GM23338 (cell line): ENCODE measurements at places on chromosomes 4 and X. TPM values are rescaled to one million over a fixed set of nuclear protein-coding genes. Genes with fewer than 3 reads are reported as not detected.
A peak's percentile ranks its signal among the peaks of the same experiment; 100 is the strongest.

DNA sequence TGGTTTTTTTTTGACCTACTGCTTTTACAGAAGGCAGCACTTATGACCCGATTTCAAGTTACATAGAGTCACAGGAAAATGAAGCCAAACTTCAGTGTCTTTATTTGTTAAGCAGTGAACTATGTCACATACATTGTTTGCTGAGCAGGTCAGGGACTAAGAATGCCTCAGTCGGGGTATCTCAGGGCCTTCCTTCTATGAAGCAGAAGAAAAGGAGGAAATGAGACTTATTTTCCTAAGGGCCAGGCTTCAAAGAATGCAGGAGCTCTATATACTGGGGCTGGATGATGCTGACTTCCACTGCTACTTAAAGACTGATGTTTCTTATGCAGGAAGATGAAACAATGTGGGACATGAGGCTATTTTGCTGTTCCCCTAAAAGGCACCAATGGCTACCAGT, 558.4 kb upstream of the IGFBP7 start:
- no peaks in the 10 kb centered on the region for H3K4me1 ChIP-seq
- DNase-seq, result peak; percentile 1
- H3K27ac ChIP-seq, result no peak overlapping the region
- H3K36me3 ChIP-seq, result no peaks in the 10 kb centered on the region
- H3K4me3 ChIP-seq, result no peak overlapping the region

GRCh38 chr4:80271801-80272200, 5.3 kb downstream of the FGF5 start:
- H3K4me1 ChIP-seq, result peaks cover 15% of the 10 kb centered on the region
- DNase-seq, result no peak
- H3K4me3 ChIP-seq, result no peak overlapping the region

The FATE1 gene
- 0.31 and 0.35 TPM in 2 replicates for total RNA-seq

DNA sequence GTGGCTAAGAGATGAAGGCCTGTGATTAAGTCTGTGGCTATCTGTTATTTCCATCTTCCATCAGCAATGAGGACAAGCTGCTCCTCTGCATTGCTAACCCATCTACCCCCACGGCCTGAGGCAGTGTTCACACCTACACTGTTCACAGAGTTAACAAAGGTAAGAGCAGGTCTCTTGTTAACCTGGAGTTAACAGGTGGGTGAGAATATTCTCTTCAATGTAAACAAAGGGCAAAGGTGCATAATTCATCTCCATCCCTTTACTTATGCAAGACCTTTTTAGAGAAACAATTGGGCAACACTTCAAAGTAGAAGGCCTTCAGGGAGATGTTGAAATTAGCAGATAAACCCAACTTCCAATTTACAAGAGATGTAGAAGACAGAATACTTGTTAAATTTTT, 2.8 kb downstream of the SLC35A2 start:
- peaks cover 7% of the 10 kb centered on the region; the same call in 1 of the 2 replicates for H3K36me3 ChIP-seq
- DNase-seq, result no peak
- H3K27ac ChIP-seq, result no peak overlapping the region

- no peak overlapping the region for H3K27ac ChIP-seq
- H3K36me3 ChIP-seq, result peaks cover 28% of the 10 kb centered on the region; the same call in 1 of the 2 replicates
- no peak for DNase-seq
- H3K4me1 ChIP-seq, result no peaks in the 10 kb centered on the region
These were observed 14.2 kb upstream of the OSTC start for GRCh38 chr4:108636246-108636645.

The LINC00632 gene
- total RNA-seq, result 10.9 and 23.5 TPM in 2 replicates

DNA sequence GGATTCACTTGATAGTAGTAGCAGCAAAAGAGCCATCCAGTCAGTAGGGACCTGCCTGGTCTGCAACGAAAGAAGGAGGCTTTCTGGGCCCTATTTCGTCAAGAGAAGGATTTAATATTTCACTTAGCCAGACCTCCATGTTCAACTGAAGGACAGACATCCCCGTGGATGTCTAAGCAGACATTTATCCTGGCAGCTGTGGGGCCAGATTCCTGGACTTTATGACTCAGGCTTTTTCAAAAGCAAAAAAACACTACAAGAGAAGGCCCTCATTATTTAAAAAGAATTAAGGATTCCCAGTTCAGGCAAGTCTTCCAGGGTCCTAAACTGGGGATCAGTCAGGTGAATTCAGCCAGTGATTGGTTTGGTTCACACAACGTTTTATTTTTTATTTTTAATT, 88.5 kb upstream of the TSPAN5 start:
- no peaks in the 10 kb centered on the region for H3K36me3 ChIP-seq
- no peaks in the 10 kb centered on the region for H3K27me3 ChIP-seq
- no peak for DNase-seq
- no peak overlapping the region for H3K4me3 ChIP-seq
- H3K4me1 ChIP-seq, result 0 out of 2 replicates have a peak, but pooled peaks cover 7% of the 10 kb centered on the region

DNA sequence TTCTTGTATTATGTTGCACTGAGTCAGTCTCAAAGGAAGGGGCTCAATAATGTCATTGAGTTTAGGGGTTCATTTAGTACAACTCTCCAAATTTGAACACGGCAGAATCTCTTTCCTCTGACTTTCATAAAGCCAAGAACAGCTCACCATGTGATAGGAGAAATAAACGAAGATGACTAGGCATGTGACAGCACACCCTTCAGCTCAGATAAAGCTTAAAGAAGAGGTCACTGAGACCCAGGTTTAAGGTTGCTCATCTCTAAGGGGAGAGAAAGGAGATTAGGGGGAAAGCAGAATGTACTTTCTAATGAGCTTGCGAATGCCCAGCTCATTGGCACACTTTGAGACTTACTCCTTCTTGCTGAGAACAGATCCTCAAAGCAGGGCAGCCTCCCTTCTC, 89.0 kb downstream of the PLAC1 start:
- peaks cover 17% of the 10 kb centered on the region for H3K4me1 ChIP-seq
- H3K27ac ChIP-seq, result no peak overlapping the region

DNA sequence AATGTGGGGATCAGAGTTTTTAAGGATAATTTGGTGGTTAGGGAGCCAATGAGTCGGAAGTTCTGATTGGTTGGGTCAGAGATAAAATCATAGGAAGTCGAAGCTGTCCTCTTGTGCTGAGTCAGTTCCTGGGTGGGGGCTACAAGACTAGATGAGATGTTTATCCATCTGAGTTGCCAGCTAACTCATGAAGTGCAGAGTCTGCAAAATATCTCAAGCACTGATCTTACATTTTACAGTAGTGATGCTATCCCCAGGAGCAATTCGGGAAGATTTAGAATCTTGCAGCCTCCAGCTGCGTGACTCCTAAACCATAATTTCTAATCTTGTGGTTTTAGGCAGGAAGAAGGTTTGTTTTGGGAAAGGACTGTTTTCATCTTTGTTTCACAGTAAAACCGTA, 565.8 kb upstream of the SPANXN1 start:
- H3K4me1 ChIP-seq, result no peaks in the 10 kb centered on the region
- no peak overlapping the region for H3K27ac ChIP-seq
- H3K36me3 ChIP-seq, result no peaks in the 10 kb centered on the region
- no peak overlapping the region for H3K4me3 ChIP-seq
- no peak for DNase-seq

DNA sequence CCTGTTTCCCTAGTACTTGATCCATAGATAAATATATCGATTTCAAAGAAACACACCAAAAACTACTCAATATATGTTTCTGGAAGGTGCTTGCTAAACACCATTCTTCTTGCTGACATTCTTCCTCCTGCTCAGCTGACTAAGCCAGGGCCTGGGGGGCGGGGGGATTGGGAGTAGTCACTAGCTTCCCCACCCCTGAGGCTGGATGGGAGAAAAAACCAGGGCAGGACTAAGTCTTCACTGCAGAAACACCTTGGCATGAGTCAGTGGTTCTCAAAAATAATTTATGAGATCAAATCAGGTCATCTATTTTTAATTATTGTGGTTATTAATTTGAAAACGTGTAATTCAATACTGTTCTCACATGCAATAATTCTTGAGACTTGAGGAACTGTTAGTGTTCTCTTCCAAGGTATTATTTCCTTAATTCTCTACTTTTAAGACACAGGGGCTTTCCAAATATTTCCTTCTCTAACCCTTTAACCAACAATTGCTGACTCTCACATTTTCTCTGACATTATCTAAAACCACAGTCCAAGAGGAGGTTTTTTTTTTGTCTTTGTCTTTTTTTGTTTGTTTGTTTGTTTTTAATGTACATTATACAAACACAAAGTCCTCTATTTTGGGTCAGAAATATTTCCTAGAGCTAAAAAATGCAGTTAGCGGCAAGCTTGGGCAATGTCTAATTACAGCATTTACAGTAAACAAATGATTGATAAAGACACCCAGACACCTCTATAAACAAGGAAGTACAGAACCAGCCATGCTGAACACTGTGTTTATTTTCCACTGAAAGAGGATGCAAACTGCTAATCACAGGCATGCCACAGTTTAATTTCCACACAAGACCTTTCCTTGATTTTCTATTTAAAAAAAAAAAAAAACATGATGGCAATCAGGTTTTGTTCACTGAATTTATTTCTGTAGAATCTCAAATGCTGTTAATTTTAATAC, 120.3 kb upstream of the USP9X start:
- no peak overlapping the region for H3K4me3 ChIP-seq
- no peaks in the 10 kb centered on the region for H3K36me3 ChIP-seq
- no peak overlapping the region for H3K27ac ChIP-seq
- DNase-seq, result no peak
- no peaks in the 10 kb centered on the region for H3K27me3 ChIP-seq
